ENCODE measurements at places on chromosomes 2 and 18.

- no peaks in the 10 kb centered on the region for H3K4me1 ChIP-seq
- H3K4me3 ChIP-seq, result no peak overlapping the region
- DNase-seq, result no peak
Observed at GRCh38 chr2:11456251-11456650, 9.7 kb downstream of the E2F6 start.

DNA sequence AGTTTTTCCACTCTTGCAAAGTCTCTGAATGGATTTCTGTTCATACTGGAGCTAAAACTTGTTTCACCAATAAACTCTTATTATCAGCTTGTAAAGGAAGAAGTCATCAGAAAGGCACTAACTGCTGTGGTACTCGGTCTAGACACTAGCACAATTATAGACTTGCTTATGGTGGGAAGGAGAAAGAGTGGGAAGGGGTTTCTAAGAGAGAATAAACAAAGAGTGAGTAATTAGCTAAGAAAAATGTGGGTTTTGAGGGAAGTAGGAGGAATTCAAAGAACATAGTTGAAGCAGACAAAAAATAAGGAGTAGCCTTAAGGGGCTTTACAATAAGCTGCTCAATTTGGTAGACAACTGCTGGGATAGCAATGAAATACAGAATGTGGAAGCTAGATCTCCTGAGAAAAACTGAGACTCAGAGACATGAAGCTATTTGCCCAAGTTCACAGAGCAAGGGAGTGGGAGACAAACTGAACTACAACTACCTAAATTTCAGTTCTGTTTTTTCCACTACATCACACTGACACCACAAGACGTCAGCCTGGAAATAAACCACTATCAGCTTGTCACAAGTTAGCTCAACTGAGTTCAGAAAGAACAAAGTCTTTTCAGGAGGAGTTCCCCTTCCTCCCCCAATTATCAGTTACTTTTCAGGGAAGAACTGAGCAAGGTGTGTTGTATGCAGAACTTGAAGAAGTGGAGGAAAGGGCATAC is 59.7 kb downstream of the MAP4K3 start:
- H3K27me3 ChIP-seq, result no peaks in the 10 kb centered on the region
- peaks cover 26% of the 10 kb centered on the region for H3K4me1 ChIP-seq
- no peak for DNase-seq
- H3K27ac ChIP-seq, result no peak overlapping the region
- peaks cover 36% of the 10 kb centered on the region for H3K36me3 ChIP-seq

- H3K27ac ChIP-seq, result no peak overlapping the region
- no peak for DNase-seq
- H3K4me1 ChIP-seq, result no peaks in the 10 kb centered on the region
Observed at GRCh38 chr18:57149051-57149450, 2.2 kb downstream of the BOD1L2 start.

DNA sequence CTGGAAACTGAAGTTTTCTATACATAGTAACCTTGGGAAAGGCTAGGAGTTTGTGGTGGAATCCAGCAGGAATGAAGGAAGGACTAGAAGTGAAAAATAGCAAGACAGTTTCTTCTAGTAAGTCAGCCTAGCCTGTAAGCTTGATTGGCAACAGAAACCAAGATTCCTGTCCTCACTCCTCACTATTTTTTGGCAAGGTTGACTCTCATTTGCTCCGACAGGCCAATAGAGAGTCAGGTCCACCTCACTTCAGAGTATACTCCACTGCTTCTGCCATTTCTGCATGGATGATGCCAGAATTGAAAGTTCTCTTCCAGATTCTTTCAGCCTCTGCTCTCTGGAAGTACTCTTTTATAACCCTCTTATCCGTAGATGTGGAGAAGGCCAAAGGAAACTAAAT is 352.4 kb downstream of the ZNF516 start:
- DNase-seq, result no peak
- peaks cover 57% of the 10 kb centered on the region for H3K27me3 ChIP-seq
- no peaks in the 10 kb centered on the region for H3K36me3 ChIP-seq
- H3K27ac ChIP-seq, result no peak overlapping the region

GRCh38 chr18:68803356-68803755 is 5.5 kb downstream of the CCDC102B start:
- H3K36me3 ChIP-seq, result no peaks in the 10 kb centered on the region
- DNase-seq, result no peak
- no peaks in the 10 kb centered on the region for H3K27me3 ChIP-seq
- peaks cover 2% of the 10 kb centered on the region for H3K4me1 ChIP-seq

- peaks cover 90% of the 10 kb centered on the region for H3K27me3 ChIP-seq
- H3K36me3 ChIP-seq, result no peaks in the 10 kb centered on the region
- no peaks in the 10 kb centered on the region for H3K4me1 ChIP-seq
- H3K27ac ChIP-seq, result no peak overlapping the region
- no peak overlapping the region for H3K4me3 ChIP-seq
Observed at GRCh38 chr2:239691720-239692119, 290.9 kb upstream of the HDAC4 start.

- no peaks in the 10 kb centered on the region for H3K27me3 ChIP-seq
- H3K36me3 ChIP-seq, result no peaks in the 10 kb centered on the region
- H3K27ac ChIP-seq, result no peak overlapping the region
- peaks cover 10% of the 10 kb centered on the region for H3K4me1 ChIP-seq
- no peak overlapping the region for H3K4me3 ChIP-seq
Observed at GRCh38 chr2:71224457-71224856, 2.4 kb downstream of the PAIP2B start.

- H3K4me1 ChIP-seq, result no peaks in the 10 kb centered on the region
- H3K27me3 ChIP-seq, result no peaks in the 10 kb centered on the region
- no peaks in the 10 kb centered on the region for H3K36me3 ChIP-seq
- H3K4me3 ChIP-seq, result no peak overlapping the region
- peak; percentile 19 for DNase-seq
Observed at GRCh38 chr2:133658020-133658903, 90.0 kb upstream of the NCKAP5 start.

DNA sequence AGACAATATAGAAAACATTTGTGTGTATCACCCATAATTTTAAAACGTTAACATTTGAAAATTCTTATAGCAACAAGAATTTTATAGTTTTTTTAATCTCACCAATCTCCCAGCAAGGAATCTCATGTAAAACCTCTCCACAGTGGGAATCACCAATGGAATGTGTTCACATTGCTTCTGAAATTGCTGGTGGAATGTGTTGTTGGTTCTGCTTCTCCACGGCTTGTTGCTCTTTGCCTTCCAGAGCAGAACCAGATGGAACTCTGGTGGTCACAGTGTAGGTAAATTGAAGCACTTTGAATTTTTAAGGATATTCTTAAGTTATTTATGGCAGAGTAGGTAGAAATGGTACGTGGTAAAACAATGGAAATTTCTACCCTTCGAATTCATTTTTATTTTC is 35.1 kb downstream of the DCAF17 start:
- DNase-seq, result no peak
- H3K27ac ChIP-seq, result no peak overlapping the region
- no peaks in the 10 kb centered on the region for H3K4me1 ChIP-seq
- peaks cover 13% of the 10 kb centered on the region for H3K36me3 ChIP-seq
- no peaks in the 10 kb centered on the region for H3K27me3 ChIP-seq
- no peak overlapping the region for H3K4me3 ChIP-seq

DNA sequence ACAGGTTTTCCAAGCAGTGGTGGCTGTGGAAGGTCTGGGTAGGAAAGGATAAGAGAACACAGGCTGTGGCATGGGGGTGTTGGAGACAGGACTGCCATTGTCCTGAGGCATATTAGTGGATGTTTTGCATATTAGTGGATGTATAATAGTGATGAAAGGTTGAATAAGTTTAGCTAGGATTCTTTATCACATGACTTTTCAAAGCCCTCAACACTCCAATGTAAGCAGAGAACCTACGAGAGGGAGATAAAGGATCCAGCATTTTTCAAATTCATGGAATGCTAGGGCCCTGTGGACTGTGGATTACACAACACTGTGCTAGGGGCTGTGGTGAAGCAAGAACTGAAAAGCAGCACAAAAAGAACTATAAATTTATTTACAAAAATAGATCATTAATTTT is 63.2 kb downstream of the POLE4 start:
- H3K4me1 ChIP-seq, result no peaks in the 10 kb centered on the region
- no peak for DNase-seq
- no peaks in the 10 kb centered on the region for H3K27me3 ChIP-seq
- no peaks in the 10 kb centered on the region for H3K36me3 ChIP-seq
- H3K27ac ChIP-seq, result no peak overlapping the region

- H3K27ac ChIP-seq, result no peak overlapping the region
- no peaks in the 10 kb centered on the region for H3K4me1 ChIP-seq
- H3K4me3 ChIP-seq, result no peak overlapping the region
- no peaks in the 10 kb centered on the region for H3K36me3 ChIP-seq
- H3K27me3 ChIP-seq, result no peaks in the 10 kb centered on the region
- no peak for DNase-seq
Observed at GRCh38 chr2:200110381-200110780, 155.0 kb downstream of the MAIP1 start.

DNA sequence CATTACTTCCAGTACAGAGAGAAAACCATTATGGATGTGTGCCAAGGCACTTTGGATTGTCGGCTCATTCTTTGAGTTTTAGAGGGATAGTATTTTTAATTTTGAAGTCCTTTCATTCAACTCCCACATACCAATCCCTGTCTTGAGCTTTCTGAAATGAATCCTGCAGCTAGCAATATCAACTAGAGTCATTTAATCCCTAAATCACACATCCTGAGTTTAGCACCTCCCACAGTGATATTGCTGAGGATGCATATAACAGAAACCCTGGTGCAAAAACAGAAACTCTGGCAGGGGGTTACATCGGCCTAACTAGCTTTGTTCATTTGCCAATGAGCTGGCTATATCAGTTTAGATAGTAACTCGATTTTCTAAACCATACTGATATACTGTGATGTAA is 427.3 kb downstream of the LRP1B start:
- DNase-seq, result no peak
- H3K27me3 ChIP-seq, result no peaks in the 10 kb centered on the region
- H3K4me1 ChIP-seq, result no peaks in the 10 kb centered on the region
- H3K36me3 ChIP-seq, result no peaks in the 10 kb centered on the region
- no peak overlapping the region for H3K4me3 ChIP-seq
- H3K27ac ChIP-seq, result no peak overlapping the region

DNA sequence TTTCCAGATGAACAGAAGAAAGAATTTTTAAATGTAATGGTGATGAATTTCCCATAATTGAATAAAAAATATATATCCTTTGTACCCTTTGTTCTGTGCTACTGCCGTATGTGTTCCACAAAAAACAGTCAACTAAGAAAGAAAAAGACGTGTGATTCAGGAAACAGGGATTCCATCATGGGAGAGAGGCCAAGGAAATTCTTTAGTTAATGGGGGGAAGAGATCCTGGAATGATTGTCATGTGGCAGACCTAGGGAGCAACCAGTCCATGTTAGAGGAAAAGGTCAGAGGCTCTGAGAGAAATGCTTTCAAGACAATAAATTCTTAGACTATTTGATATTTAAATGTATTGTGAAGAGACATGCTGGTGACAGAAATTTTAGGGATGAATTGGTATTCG is 76.6 kb downstream of the CPO start:
- H3K27me3 ChIP-seq, result no peaks in the 10 kb centered on the region
- peaks cover 17% of the 10 kb centered on the region for H3K4me1 ChIP-seq
- H3K36me3 ChIP-seq, result no peaks in the 10 kb centered on the region
- no peak overlapping the region for H3K27ac ChIP-seq
- no peak for DNase-seq

DNA sequence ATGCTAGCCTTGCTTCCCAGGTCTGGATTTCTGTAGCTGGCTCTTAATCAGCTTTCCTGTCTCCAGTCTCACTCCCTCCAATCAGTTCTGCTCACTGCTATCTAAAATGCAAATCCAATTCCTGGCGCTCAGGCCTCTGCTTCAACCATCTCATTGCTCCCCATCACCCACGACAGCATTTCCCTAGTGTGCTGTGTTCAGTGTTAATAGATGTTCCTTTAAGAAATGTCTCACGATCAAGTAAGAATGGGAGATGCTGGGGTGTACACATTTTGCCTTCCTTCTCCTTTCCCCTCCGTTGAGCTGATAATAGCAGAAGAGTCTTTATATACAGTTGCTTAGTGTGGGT is 1.6 kb upstream of the PUM2 start:
- peaks cover 3% of the 10 kb centered on the region for H3K36me3 ChIP-seq
- H3K4me3 ChIP-seq, result no peak overlapping the region
- no peak for DNase-seq

DNA sequence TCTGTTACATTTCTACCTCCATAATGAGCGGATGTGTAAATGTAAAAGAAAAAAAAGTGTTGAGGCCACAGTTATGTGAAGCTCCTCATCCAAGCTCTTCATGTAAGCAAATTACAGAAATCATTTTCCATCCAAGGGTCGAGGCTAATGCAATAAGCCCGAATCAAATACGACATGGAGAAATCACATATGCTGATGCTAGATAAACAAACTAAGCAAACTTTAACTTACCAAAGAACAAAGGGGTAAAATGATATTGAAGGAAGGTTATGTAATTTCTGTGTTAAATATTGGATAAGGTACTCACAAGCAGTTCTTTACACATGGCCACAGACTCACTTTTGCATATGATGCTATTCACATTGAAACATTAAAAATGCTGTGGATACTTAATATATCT is 310.2 kb upstream of the ID2 start:
- H3K27ac ChIP-seq, result no peak overlapping the region
- no peaks in the 10 kb centered on the region for H3K27me3 ChIP-seq
- H3K4me3 ChIP-seq, result no peak overlapping the region
- H3K4me1 ChIP-seq, result no peaks in the 10 kb centered on the region
- H3K36me3 ChIP-seq, result no peaks in the 10 kb centered on the region
- DNase-seq, result no peak

- peaks cover 10% of the 10 kb centered on the region for H3K4me1 ChIP-seq
- H3K27ac ChIP-seq, result 0 out of 2 replicates have a peak overlapping the region, but pooled peaks have one; percentile 22
- DNase-seq, result peak; percentile 73
- H3K4me3 ChIP-seq, result no peak overlapping the region
- H3K27me3 ChIP-seq, result no peaks in the 10 kb centered on the region
- H3K36me3 ChIP-seq, result no peaks in the 10 kb centered on the region
Observed at GRCh38 chr2:174827371-174828369, 63.4 kb upstream of the CHRNA1 start.

GRCh38 chr2:137117385-137117784 is 352.0 kb downstream of the THSD7B start:
- H3K36me3 ChIP-seq, result no peaks in the 10 kb centered on the region
- H3K27me3 ChIP-seq, result peaks cover 25% of the 10 kb centered on the region
- DNase-seq, result peak; percentile 71
- H3K4me1 ChIP-seq, result peaks cover 21% of the 10 kb centered on the region
